Activated CD4-positive, alpha-beta memory T cell treated with anti-CD3 and anti-CD28 coated beads for 36 hours (primary cell): ENCODE measurements at places on chromosomes 12 and 14. TPM values are rescaled to one million over a fixed set of nuclear protein-coding genes. Genes with fewer than 3 reads are reported as not detected.

MYF6 gene
- not detected for total RNA-seq

DNA sequence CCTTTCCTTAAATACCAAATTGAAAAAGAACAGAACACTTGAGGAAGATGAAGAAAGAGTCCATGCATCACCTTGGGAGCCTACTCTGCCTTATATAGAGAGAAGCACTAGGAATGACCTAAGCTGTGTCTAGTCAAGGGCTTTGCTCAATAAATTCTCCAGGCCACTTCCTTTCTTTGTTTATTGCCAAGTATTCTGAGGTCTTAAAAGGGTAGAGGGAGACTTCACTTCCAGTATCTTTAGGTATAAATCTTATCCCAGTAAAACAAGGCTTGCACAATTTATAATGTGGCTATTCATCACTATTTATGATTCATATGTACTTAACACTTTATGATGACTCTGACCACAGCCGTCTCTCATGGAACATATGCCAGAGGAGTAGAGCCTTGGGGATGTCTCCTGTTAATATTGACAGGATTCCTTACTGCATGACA is 85.1 kb upstream of the ARHGAP5 start:
- DNase-seq, result no peak

RDH11 gene
- total RNA-seq, result 70.9 TPM

DNA sequence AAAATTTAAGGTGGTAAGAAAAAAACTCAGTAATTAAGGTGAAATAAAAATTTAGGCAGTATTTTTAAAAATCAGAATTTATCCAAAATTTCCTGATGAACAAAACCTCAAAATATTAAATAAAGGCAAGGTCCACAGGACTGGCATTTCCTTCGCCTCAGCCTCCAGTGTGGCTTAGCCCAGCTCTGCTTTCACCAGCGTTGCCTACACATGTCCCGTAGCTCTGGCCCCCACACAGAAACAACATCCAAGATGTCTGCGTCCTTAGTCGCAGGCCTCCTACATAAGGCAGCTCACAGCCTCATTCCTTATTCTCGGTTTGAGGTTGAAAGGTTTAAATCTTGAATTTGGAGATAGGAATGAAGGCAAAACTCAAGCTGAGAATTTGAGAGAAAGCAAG is 274.3 kb downstream of the SYT1 start:
- DNase-seq, result no peak

RPL10L gene
- total RNA-seq, result not detected

DNA sequence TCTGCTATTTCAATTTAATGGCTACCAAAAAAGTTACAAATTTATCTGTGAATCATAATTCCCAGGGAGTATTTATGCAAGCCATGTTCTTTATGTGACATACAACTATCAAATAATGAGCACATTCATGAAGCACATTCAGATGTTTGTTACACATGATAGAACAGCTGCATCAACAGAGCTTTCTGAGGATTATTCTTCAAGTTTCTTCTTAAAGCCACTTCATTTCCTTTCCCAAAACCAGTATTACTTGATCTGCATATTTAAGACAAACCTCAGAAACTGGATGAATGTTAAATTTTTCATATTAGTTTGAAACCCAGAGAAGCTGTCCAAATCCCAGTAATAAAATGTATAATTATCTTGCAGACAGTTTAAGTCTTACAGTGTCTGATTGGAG is 73.6 kb upstream of the SOX5 start:
- DNase-seq, result no peak

CKAP4 gene
- 19.0 TPM for total RNA-seq

DNA sequence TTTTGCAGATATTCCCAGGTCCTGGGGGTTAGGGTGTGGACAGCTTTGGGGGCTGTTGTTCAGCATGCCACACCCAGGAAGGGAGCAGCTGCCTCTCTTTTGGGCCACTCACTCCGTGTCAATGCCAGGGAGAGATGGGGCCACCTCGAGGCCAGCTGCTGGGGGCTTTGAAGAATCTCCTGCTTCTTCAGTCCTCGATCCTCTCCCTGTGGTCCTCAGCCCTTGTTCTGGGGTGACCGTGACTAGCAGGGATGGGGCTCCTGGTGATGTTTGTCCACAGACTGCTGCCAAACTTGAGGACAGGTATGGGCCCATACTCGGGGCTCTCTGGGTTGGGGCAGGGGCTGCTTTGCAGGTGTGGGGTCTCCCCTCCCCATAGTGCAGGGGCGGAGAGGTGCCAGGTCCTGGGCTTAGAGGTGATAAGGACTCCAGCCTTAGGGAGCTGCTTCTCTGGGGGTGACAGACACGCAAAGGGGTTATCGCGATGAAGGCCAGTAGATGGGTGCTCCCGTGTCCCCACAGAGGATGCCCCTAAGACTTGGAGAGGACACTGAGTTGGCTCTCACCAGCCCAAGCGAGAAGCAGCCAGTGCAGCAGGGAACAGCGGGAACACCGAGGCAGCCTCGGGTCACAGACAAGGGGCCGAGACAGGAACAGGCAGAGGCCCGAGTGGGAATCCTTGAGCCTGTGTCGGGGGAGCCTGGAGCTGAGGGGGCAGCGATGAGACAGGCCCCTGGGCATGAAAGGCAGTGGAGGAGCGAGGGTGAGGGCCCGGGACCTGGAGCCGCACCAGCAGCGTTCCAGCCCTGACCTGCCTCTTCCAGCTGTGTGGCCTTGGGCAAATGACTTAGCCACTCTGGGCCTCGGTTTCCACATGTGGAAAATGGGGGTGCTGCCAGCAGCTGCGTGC is 11.1 kb downstream of the RFLNA start:
- no peak for DNase-seq

- DNase-seq, result peak; percentile 94
Measured at GRCh38 chr14:91303091-91303923, 58.8 kb upstream of the GPR68 start.

PPM1H gene
- not detected for total RNA-seq

GRCh38 chr14:58942516-58942915 is 246.0 kb upstream of the DAAM1 start:
- DNase-seq, result no peak

C14orf39 gene
- total RNA-seq, result not detected

ASB8 gene
- total RNA-seq, result 31.4 TPM

GLIPR1L1 gene
- not detected for total RNA-seq

CSRNP2 gene
- total RNA-seq, result 20.2 TPM

- DNase-seq, result no peak
Measured at GRCh38 chr12:1510056-1510812, 84.1 kb downstream of the FBXL14 start.

GRCh38 chr14:103840014-103840413 is 7.4 kb downstream of the PPP1R13B start:
- DNase-seq, result no peak

FAIM2 gene
- 1.7 TPM for total RNA-seq

- DNase-seq, result no peak
Measured at GRCh38 chr12:102992297-102992696, 34.8 kb downstream of the ASCL1 start.

PRH2 gene
- not detected for total RNA-seq

DNA sequence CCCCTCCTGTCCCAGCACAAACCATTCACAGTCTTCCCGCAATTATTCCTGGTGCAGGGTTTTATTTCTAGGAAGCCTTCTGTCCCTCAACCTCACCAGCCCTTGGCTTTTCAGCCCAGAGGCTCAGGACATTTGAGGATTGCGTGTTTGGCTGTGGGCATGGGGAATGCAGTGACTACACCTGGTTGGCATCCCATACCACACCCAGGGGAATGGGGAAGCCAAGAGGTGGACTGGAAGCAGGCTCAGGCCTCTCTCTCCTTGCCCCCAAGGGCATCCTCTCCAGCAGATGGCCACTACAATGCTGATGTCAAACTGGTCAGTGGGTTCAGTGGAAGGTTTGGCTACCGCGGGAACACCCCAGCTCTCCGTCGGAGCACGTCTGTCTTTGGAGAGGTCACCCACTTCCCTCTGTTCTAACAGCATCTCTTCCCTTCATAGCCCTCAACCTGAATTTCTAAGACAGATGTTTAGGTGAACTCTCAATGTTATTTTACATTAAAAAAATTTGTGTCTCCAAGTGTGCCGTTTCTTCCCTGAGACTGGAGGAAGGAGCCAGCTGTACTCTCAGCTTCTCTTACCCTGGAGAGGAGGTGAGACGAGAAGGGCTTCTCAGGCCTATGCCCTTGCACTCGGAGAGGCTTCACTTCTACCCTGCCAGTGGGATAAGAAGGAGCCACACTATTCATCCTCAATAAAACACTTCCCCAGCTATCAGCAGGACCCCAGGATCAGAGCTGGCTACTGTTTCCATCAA is 35.5 kb downstream of the DCAF4 start:
- no peak for DNase-seq

KRT5 gene
- total RNA-seq, result not detected

GRCh38 chr12:93370947-93371346 is 6.8 kb upstream of the NUDT4 start:
- DNase-seq, result no peak
